LHCN-M2 (cell line): ENCODE measurements at places on chromosomes 2 and 18.
A peak's percentile ranks its signal among the peaks of the same experiment; 100 is the strongest.

DNA sequence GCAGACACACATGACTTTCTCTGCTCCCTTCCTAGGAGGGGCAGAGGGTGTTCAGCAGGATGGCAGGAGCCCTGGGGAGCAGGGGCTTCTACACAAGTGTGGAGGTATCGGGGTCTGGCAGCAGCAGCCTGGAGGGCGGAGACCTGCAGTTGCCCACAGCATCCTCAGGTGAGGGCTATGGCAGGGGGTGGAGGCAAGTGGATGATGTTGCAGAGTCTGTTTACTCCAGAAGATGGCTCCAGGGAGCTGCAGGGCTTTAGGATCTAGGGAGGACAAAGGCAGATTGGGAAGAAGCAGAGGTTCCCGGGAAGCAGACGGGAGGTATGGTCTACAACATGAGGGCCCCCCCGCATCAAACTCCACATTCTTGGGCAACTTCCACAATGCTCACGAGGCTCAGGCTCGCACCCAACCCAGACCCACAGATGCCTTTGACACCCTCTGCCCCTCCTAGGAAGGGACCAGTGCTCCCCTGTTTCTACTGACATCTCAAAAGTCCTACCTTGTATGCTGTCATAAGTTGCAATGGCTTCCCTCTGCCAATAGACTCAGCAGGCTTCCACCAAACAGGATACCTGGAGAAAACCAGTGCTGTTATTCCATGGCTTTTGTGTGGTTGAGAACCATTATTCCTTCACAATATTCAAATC, 12.0 kb upstream of the ATP6V1C2 start:
- peak; percentile 14 for DNase-seq

DNA sequence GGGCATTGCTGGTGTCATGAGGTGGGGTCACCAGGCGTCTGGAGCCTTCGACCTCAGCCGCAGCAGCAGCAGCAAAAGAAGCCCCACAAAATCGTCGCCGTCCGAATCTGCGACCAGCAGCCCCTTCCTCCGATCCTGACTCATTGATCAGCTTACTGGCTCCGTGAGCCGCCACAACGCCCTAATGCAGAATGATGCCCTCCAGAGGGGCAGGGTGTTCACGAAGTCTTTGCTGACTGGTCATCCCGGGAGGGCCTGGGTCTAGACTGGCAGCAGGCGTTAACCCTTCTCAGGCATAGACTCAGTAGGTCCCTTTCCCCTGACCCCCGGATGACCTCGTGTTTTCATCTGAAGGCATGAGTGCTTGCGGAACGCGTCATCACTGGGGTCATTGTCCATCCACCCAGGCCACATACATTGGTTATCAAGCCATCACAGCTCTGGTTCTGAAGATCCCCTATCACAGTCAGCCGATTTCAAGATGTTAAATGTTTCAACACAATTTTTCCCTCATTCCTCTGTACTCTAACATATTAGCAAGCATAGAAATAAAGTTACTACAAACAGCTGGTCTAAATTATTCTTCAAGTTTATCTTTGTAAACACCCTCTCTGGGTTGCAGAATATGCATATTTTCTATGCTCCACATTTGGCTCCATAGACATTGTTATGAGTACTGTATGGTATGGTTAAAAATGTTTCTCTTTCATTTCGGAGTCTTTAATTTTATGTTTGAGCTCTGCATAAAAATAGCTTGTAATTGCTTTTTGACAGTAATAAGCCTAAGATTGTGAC, 83.3 kb upstream of the SALL3 start:
- DNase-seq, result no peak

DNA sequence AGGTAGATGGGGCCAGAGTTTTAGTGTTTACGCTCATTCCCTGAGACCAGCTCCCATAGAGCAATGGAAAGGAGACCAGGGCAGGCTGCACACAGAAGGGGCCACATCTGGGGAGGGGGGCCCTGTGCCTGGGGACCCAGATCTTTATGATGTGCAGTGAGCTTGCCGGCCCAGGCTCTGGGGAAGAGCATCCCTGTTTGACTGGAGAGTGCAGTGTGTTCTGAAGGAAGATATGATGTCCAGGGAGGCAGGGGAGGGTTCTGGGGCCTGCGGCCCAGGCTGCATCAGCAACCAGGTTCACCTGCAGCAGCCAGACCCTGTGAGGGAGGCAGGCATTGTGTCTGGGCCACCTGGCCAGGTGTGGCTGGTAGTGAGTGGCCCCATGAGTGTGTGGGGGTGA, 13.8 kb downstream of the TPO start:
- DNase-seq, result no peak

- DNase-seq, result no peak
These were observed 30.8 kb upstream of the TNFAIP6 start for GRCh38 chr2:151326554-151326953.

GRCh38 chr2:175175896-175176295, 5.6 kb downstream of the ATP5MC3 start:
- DNase-seq, result peak; percentile 31

- no peak for DNase-seq
These were observed 87.6 kb downstream of the THADA start for GRCh38 chr2:43508209-43508608.

DNA sequence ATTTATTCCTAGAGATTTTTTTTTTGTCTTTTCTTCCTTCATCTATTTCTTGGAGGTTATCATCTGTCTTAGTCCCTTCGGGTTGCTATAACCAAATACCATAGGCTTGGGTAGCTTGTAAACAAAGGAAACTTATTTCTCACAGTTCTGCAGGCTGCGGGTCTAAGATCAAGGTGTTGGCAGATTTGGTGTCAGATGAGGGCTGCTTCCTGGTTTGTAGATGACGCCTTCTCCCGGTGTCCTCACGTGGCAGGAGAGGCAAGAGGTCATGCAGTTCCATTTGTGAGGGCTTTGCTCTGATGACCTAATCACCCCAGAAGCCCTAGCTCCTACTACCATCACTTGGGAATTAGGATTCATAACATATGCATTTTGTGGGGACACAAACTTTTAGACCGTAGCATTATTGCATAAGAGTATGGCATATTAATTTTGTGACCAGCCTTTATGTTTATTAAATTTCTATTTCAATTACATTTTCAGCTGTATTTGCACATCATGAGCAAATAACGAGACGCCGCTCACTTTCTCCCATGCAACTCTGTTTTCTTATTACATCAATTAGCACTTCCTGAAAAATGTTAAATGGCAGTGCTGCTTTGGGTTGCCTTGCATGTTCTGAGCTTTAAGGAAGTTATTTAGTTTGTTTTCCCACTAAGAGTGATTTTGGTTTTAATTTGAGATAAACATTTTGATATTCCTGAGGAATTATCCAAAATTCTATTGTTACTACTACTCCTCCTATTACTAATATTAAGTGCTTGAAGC, 246.4 kb upstream of the HDAC4 start:
- no peak for DNase-seq

- no peak for DNase-seq
These were observed 650.6 kb downstream of the SATB2 start for GRCh38 chr2:198807131-198807530.

GRCh38 chr2:186575302-186575701, 14.6 kb upstream of the ITGAV start:
- DNase-seq, result peak; percentile 98

GRCh38 chr18:22988208-22988607, 55.1 kb downstream of the RBBP8 start:
- DNase-seq, result no peak

DNA sequence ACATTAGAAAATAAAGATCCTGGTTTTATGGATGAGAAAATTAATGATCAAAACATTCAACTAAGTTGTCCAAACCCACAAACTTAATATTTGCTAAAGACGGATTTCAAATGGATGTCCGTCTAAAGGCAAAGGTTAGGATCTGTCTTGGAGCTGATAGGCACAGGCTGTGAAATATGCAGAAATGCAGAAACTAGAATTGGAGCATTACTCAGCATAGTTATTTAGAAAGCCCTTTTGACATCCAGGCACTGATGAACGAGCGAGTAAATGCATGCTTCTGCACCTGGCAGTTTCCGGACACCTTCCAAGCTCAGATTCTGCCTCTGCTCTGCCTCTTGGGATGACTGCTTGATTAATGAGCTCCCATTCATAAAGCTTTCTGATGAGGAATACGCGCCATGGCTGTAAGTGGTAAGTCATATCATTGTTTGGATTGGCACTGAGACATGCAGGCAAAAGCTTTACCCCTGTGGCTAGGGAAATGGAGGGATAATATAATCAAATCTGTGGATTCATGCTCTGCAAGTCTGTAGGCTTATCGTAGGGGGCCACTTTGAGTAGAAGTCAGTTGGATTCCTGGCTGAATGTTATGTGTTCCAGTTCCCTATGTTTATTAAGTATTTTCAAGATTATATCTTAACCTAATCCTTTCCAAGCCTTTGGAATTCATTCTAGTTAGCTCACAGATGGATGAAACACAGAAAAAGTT, 2176.3 kb upstream of the CELF4 start:
- no peak for DNase-seq

GRCh38 chr2:175836361-175836760, 165.7 kb downstream of the LNPK start:
- peak; percentile 56 for DNase-seq

- peak; percentile 89 for DNase-seq
These were observed 95.7 kb upstream of the SLC39A10 start for GRCh38 chr2:195561116-195561921.

- DNase-seq, result no peak
These were observed 146.6 kb downstream of the SMAD7 start for GRCh38 chr18:48803951-48804855.

DNA sequence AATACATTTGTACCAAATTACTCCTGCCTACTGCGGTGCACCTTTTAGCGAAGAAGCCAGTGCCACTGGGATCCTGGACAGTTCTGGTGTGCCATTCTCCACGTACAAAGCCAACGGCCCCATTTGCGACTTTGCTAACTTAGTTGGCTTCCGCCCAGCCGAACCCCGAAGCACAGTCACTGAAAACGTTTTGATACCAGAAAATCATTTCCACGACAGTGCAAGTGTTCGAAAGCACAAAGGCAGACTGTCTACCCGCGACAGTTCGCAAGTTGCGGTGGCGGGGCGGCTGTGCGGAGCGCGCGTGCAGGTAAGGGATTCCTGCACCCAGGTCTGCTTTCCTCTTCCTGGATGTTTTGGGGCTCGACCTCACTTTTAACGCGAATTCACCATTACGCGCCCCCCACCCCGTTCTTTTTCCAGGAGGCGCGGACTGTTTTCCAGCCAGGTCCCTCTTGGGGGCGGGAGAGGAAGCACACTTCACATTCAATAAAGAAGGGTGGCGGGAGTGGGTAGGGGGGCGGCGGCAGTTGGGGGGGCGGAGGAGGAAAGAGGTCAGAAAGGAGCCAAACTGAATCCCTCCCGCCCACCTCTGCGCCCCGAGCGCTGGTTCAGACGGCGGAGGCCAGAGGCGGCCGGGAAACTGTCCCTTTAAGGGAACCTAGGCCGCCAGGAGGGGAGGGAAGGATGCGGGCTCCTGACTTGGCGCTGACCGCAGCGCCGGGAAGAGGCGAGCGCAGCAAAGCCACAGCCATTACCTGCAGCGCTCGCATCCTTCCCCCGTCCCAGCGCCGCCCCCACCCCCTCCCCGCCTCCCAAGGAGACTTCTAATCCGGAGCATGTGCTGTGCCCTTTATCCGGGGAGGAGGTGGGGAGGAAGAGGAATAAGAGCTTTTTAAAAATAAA, 107.4 kb upstream of the KCTD1 start:
- DNase-seq, result peak; percentile 17

- DNase-seq, result no peak
These were observed at the start of gene TNFRSF11A for GRCh38 chr18:62324917-62325805. Gene TNFRSF11A, plus strand, starts transcription at chr18:62325310. Its CDS starts 43 bp downstream, at chr18:62325353.

DNA sequence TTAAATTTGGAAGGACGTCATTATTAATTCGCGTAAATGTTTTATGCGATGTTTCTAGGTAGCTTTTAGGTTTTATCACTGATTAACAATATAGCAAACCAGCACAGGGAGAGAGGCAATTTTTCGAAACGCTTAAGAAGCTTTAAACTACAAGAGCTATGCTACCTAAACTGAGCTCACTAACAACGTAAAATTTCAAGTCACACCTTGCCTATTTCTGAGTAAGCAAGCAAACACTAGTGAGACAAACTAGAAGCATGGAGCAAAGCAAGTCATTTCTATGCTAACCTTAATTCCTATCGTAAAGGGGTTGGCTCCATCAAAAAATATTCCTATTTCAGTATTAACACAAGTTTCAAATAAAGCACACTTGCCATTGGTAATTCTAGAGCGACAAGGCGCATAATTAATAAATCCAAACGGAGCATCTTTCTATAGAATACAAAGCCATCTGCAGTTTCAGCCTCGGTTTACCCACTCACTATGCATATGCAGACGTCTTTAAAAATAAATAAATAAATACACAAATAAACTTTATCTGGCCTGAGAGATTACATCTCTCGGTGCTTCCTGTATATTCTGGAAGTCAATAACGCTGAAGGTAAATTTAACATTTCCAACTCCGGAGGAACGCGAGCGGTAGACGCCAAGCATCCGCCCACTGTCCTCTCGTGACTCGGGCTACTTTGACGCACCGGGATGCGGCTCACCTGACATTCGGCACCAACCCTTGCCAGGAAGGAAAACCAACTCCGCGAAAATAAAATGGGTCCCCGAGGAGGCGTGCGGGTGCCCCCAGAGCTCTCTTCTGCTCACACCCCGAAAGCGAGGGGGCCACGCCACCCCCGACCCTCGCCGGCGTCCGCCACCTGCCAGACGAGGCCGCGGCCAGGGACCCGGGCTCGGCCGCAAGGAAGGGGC, 947 bp downstream of the ITSN2 start:
- DNase-seq, result no peak

DNA sequence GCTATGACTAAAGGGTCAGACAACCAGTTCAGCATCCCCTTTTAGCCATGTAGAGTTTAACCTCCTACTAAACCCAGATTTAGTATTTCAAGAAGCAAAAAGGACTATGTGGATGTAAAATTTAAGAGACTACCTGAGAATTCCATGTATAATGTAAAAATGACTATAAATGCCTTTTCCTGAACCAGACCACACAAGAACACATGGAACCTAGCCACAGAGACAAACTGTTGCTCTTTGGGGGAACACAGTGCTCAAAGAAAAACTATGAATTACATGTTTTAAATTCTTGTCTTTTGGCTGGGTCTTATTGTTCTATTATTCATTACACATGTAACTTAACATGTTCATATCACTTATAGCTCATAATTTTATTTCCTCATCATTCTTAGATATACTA, 192.8 kb downstream of the DNER start:
- no peak for DNase-seq

- DNase-seq, result no peak
These were observed 58.2 kb downstream of the SERPINB8 start for GRCh38 chr18:64027931-64028695.

GRCh38 chr2:238127165-238128060, 11.1 kb upstream of the KLHL30 start:
- DNase-seq, result peak; percentile 75

GRCh38 chr2:165665614-165666013, 128.4 kb downstream of the GALNT3 start:
- no peak for DNase-seq
